ENCODE measurements at places on chromosomes 2 and 18.

DNA sequence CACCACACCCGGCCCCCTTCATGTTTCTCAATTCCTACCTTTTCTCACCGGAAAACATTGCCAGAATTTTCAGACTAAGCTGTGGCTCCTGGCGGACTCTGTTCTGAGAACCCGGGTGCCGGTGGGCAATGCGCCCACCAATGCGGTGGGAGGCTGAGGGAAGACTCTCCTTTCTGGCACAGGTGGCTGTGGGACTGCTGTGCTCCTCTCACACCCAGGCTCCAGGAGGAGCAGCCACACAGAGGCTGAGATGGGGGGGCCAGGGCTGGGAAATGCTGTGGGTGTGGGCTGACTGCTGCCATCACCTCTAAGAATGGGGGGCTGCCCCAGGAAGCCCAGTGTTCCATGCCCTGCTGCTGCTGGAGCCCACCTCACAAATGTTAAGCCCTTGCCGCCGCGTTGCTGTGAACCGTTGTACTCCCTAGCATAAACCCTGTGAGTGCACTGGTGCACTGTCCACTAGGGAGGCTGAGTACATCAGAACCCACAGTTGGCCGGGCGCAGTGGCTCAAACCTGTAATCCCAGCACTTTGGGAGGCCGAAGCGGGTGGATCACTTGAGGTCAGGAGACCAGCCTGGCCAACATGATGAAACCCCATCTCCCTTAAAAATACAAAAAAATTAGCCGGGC lies 152.6 kb downstream of the LDLRAD4 start:
- no peak for DNase-seq

DNA sequence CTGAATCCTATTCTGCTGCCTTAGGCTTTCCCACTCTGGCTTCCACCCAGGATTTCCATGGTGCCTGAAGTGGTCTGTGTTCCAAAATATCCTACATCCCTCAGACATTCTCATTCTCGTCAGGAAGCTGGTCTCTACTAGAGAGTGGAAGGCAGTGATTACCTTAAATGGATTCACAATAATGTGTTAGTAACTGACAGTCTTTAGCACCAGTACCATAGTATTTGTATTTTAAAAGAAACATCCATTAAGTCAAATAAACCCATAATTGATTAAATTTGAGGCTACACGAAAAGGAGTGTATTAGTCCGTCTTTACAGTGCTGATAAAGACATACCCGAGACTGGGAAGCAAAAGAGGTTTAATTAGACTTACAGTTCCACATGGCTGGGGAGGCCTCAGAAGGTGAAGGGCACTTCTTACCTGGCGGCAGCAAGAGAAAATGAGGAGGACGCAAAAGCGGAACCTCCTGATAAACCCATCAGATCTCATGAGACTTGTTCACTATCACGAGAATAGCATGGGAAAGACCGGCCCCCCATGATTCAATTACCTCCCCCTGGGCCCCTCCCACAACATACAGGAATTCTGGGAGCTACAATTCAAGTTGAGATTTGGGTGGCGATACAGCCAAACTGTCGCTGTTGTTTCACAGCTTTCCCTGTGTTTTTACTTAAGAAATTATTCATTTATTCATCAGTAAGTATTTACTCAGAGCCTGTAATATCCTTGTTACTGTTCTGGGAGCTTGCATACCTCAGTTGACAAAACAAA lies 306.5 kb downstream of the STK39 start:
- no peak for DNase-seq

DNA sequence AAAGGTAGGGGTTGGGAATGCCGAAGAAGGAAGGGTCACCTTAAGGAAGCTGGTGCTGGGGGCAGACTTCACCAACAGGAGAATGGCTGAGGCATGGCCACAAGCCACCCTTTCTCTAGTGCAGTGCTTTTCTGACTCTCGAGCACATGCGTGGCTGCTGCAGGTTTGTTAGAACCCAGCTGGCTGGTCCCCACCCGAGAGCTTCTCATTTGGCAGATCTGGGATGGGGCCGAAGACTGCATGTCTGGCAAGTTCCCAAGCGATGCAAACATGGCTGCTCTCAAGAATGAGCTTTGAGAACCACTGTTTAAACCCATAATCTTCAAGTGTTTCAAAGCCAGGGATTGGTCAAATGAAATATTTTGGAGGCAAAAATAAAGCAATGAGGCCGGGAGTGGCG lies 63.2 kb downstream of the LONRF2 start:
- no peak for DNase-seq

DNA sequence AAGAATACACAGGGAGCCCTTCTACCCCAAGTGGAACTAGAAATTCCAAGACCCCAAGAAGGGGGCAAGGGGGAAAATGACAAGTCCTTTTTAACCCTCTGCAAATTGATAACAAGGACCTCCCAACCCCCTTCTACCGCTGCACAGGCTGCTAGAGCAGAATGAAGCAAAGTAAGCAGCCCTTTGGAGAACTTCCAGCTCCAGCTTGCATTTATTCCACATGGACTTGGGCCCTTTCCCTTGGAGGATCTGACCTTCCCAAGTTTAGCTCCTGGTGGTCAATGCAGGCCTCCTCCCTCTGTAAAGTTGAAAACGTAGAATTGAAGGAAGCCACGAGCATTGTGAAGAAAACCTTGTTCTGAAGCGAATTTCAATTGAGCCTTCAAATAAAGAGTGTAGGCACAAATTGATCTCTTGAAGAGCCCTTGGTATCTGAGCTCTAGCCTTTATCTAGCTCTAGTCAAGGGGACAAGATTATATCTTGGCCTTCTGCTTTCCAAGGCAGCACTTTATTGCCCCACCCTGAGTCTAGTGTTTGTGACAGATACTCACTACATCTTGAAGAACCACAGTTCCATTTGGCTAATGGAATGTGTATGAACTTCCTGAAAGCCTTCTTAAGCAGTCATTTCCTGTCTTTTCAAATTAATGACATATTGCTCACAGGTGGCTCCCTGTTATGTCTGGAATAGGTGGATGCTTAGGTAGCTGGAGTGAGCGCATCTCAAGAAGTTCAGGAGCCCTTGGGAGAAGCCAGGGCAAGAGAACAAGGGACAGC lies 37.2 kb downstream of the SLC14A2 start:
- no peak for DNase-seq

DNA sequence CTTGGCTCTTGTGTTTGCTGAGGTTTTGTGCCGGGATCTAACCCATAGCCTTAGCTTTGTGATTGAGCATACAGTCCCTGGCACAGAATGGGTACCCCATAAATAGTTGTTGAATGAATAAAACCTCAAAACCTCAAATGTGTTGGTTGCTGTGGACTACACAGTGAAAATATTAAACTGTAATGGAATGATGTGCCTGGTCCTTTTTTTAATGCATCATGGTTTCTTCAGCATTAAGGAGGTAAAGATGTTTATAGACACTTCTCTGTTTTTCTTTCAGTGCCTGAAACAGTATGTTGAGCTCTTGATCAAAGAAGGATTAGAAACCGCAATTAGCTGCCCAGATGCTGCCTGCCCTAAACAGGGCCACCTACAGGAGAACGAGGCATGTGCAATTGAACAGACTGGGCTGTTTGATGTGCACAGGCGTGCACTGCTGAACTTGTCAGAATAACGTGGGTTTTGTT lies 97.0 kb downstream of the RNF144A start:
- no peak for DNase-seq

GRCh38 chr2:45591073-45591472 lies 20.0 kb downstream of the SRBD1 start:
- no peak for DNase-seq
